SW 1271 (cell line): ENCODE measurements at places on chromosomes 7 and 10.

- no peak for DNase-seq
Observed at GRCh38 chr10:71769279-71769823, 4.0 kb downstream of the VSIR start.

GRCh38 chr10:92689663-92690210 lies at the start of gene HHEX:
Gene HHEX, plus strand, starts transcription at chr10:92689955. Its CDS starts 32 bp downstream, at chr10:92689987.
- DNase-seq: no peak

DNA sequence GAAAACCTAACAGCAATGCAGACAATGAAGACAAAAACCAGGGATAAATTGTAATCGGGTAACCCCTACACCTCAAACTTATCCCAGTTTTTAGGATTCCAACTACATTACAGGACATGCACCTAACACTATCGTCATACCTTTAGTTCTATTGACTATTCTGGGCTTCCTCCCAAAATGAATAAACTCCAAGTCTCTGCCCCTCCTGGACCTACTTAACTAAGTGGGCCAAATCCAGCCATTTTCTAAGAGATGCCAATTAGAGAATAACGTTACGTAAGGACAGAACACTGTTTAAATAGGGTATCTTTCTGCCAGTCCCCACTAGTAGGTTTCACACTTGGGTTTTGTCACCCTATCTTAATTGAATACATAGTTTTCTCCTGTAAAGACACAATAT lies 253.1 kb upstream of the MKLN1 start:
- no peak for DNase-seq

DNA sequence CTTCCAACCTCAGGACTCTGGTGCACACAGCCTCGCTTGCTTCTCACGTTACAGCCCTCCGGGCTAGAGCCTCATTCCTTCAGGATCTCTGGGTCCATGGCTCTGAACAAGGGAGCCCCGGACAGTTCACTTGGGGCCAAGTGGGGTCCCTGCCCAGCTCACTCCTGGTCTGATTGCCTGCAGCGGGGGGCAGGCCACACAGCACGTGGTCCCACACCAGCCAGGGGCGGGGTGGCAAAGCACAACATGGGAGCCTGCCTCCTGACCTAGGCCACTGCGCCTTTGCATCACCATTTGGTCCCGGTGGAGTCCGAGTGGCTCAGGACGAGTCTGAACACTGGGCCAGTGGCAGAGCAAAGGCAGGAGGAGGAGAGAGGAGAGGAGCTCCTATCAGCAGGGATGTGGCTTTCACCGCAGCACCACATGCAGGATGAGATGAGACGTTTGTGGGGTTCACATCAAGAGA lies 13.4 kb upstream of the CRYGN start:
- no peak for DNase-seq

DNA sequence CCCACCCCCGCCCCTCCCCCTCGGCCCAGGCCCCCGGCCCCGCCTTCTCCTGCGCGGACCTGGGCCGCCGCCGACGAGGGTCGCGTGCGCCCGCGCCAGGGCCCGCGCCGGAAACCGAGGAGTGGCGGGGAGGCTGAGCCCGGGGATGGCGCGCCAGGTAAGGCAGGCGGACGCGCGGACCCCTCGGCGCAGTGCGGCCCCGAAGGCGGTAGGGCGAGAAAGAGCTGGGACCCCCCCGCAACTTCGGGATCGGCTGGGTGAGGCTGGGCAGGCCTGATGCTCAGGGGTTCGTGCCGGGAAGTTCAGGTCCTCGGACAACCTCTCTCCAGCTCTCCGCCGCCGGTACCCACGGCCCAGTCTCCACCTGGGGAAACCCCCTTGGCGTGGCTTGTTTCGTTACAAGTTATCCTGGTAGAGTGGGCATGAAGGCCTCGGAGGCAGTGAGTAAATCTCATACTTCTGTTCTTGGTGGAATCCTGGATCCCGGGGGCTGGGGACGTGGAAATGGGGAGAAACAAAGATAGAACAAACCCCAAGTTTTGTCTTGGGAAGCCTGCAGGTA lies 58.4 kb downstream of the ZNF467 start:
- no peak for DNase-seq
